ENCODE measurements at places on chromosomes 12 and 14.

DNA sequence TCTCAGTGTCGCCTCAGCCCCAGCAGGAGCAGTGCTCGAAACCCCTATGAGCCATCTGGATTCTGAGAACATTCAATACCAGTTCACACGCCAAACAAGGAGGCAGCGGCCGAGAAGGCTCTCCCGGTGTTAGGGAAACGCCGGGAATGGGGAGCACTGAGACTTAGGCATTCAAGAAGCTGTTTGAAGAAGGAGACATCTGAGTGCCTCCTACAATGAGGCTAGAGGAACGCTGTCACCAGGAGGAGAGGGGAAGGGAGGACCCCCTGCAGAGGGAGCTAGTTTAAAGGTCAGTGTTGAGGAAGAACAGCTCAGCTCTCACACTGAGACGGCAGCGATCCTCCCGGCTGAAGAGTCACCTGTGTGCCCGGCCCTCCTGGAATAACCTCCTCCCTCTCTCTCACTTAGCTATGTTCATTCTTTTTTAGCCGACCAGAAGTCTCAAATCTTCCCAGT lies 69.9 kb downstream of the SERPINA3 start:
- no peak for DNase-seq

GRCh38 chr12:19434538-19434937 lies 4.8 kb upstream of the AEBP2 start:
- no peak for DNase-seq

DNA sequence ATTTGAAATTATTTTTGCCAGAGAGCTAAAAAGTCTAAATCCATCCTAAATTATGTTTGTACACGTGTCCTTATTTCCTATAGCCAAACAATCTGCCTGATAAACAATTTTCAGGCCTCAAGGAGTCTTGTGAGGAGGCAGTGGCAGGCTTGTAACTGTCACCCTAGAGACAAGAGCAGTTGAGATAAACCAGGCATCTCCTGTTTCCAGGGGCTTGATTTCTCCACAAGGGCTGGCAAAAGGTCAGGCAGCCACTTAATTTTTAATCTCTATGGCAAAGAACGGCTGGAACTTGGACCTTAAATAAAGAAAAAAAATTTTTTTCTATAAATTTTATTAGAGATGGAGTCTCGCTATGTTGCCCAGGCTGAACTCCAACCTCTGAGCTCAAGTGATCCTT lies 15.5 kb downstream of the PKP2 start:
- no peak for DNase-seq

DNA sequence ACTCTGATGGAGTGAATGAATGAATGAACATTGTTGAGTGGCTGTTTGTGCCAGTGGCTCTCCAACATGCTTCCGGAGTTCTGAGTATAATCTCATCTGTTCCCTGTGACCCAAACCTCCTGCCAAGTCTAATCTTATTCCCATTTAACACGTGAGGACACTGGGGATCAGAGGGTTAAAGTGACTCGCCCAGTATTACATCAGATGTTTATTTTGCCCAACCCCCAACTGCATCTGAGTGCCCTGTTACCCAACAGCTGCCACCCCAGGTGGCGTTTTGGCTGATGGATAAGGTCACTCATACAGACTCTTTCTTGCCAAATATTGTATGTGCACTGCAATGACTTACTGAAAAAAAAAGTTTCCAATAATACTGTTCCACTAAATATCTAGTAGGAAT lies 210.9 kb downstream of the EXOC5 start:
- no peak for DNase-seq

- DNase-seq = no peak
Measured at GRCh38 chr12:75660107-75660530, 148.7 kb upstream of the KRR1 start.

DNA sequence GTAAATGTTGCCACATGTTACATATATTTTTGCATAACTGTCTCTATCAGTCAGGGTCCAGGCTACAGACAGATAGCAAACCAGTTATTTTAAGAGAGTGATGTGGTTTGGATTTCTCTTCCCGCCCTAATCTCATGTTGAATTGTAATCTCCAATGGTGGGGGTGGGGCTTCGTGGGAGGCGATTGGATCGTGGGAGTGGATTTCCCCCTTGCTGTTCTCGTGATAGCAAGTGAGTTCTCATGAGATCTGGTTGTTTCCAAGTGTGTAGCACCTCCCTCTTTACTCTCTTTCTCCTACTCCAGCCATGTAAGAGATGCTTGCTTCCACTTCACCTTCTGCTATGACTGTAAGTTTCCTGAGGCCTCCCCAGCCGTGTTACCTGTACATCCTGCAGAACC lies 704.2 kb upstream of the TBX3 start:
- DNase-seq = no peak

DNA sequence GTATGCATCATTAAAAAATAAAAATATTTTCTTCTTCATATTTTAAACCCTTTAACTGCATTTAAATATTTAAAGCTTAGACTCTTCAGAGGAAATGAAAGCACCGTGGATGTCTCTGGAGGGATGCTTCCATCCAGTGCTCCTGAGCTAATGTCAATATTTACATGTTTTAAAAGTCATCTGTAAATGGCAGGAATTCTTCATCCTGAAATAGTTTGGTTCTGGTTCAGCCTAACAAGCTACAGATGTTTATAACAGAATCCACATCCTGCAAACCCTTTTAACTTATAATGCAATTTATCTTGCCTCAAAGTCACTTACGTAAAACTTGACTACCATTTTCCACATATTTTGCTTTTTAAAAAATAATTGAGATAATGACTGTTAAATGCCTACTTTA lies 1207.3 kb downstream of the SLC16A7 start:
- DNase-seq = no peak

DNA sequence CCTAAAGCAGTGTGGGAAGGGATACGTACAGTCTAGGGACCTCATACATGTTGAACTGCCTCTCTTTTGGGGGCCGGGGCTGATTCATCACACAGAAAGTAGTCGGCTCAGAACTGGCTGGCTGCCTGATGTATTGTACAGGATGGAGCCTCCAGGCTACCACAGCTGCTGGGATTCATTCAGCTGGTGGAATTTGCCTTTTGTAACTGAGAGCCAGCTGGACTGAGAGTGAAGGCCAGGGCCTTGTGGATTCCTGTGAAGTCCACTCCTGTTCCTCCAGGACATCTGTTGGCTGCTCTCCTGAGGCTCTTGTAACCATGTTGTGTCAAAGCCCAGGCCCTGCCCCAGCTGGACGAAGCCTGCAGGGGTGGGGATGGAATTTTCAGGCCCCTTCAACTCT lies 116.3 kb upstream of the PRICKLE1 start:
- DNase-seq = no peak

DNA sequence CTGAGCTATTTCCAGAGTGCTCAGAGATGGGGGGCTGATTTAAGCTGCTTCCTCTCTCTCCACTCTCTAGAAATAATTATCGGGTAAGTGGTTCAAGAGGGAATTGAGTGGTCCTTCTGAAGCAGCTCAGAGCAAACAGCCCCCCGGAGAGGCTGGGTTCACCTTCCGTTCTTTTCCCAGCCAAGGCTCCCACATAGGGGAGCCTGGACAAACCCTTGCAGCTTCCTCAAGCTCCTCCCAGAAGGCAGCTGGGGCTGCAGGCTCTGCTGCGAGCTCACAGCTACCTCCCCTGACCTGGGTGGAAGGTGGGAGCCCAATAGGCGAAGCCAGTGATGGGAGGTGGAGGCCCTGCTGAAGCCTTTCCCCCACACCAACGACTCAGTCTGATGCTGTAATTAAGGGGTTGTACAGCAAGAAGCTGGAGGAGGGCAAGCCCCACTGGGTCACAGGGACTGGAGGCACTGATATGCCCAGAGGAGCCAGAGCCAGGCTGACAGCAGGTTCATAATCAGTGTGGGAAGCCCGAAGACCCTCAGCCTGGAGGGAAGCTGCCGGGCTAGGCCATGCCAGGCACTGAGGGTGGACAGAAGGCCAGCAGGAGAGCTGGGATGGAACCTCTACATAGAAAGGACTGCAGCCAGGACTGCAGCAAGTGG lies 52.4 kb downstream of the ARL6IP4 start:
- DNase-seq = no peak

DNA sequence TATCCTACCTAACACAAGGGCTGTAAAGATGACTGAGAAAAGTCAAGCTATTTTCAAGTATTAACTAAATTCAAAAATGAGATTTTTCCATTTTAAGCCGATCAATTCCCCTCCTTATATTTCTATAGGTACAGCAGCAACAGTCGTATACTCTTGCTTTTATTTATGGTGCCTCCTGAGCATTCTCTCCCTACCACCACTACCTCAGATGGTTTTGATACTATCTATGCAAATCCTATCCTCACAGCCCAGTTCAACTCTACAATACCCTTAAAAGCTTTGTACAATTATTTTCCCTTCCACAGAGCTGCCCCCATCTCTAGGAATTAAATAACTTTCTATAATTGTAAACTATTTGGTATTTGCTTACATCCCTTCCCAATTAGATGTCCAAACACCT lies 52.1 kb downstream of the GALC start:
- DNase-seq = no peak

Measured in activated CD8-positive, alpha-beta memory T cell treated with anti-CD3 and anti-CD28 coated beads, Interleukin-2, amount 50 U/mL, for 4 hours (primary cell).